ENCODE measurements at places on chromosomes 16 and 17. TPM values are rescaled to one million over a fixed set of nuclear protein-coding genes. Genes with fewer than 3 reads are reported as not detected.

The NATD1 gene
- total RNA-seq: 3.7 TPM

The SERPINF2 gene
- 5.2 TPM for total RNA-seq

The SLC47A1 gene
- 20.1 TPM for total RNA-seq

The ADAD2 gene
- total RNA-seq: not detected

The SNX20 gene
- not detected for total RNA-seq

The UNK gene
- 31.3 TPM for total RNA-seq
